ENCODE measurements at places on chromosomes 4 and X. TPM values are rescaled to one million over a fixed set of nuclear protein-coding genes. Genes with fewer than 3 reads are reported as not detected.

The AMBN gene
- total RNA-seq: not detected

The UGT8 gene
- total RNA-seq: 7.2 TPM

The SLC2A9 gene
- total RNA-seq: 0.81 TPM

The SMARCA1 gene
- 20.2 TPM for total RNA-seq

The LIN54 gene
- 10.3 TPM for total RNA-seq

The ARHGAP6 gene
- total RNA-seq: 7.5 TPM

The CLTRN gene
- 0.16 TPM for total RNA-seq

The STAP1 gene
- total RNA-seq: not detected

The GBA3 gene
- total RNA-seq: not detected

The MFAP3L gene
- 5.6 TPM for total RNA-seq

The OPRPN gene
- not detected for total RNA-seq

The GUCY2F gene
- total RNA-seq: not detected

The FAM200B gene
- total RNA-seq: 37.9 TPM

The GPRIN3 gene
- 3.5 TPM for total RNA-seq

The KCNE5 gene
- total RNA-seq: not detected

The DCTD gene
- total RNA-seq: 94.8 TPM

The DMD gene
- 12.9 TPM for total RNA-seq

The AVPR2 gene
- not detected for total RNA-seq

The UNC5C gene
- total RNA-seq: 11.7 TPM

The ZNF711 gene
- total RNA-seq: 1.8 TPM

The TRIM60 gene
- not detected for total RNA-seq

The CT83 gene
- not detected for total RNA-seq

The PGAM4 gene
- total RNA-seq: not detected

The CCNB3 gene
- under 0.01 TPM for total RNA-seq

The RS1 gene
- not detected for total RNA-seq

The GIMD1 gene
- not detected for total RNA-seq

The HTATSF1 gene
- total RNA-seq: 31.6 TPM

The HERC6 gene
- 8.5 TPM for total RNA-seq

The CORIN gene
- 0.49 TPM for total RNA-seq

The NSG1 gene
- total RNA-seq: 0.65 TPM

The TBC1D8B gene
- total RNA-seq: 1.9 TPM

The PRAF2 gene
- 35.4 TPM for total RNA-seq

The RASSF6 gene
- total RNA-seq: 0.16 TPM

The ZCCHC18 gene
- 3.2 TPM for total RNA-seq

The RNF150 gene
- total RNA-seq: 11.8 TPM

The FAT1 gene
- 378 TPM for total RNA-seq

The SSX3 gene
- total RNA-seq: not detected

The MAGEA1 gene
- total RNA-seq: not detected

The HELT gene
- not detected for total RNA-seq

The EFHC2 gene
- 0.33 TPM for total RNA-seq

The UGT2B11 gene
- total RNA-seq: not detected

The TMEM47 gene
- total RNA-seq: 8.3 TPM

The HS3ST1 gene
- 0.38 TPM for total RNA-seq

The PDK3 gene
- total RNA-seq: 7.3 TPM

The CD38 gene
- under 0.01 TPM for total RNA-seq

Data from mesangial cell (primary cell).